Neuronal stem cell (in vitro differentiated cells): ENCODE measurements at places on chromosomes 4 and X.
A peak's percentile ranks its signal among the peaks of the same experiment; 100 is the strongest.

DNA sequence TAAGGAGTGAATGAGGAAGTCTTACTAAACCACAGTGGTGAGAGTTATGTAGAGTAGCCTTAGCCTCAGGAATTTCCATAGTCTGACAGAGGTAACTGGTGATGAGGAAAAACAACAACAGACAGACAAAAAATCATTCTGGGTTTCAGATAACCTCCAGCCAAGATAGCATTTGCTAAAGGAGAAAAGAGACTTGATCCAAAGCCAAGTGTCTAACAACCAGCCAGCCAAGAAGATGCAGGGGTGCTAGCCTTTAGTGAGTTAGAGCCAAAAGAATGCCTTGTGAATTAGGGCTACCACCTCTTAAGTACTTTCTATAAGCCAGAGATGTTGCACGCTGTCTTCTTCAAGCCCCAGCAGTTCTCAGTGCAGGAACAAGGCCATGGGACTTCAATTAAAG is 478.0 kb upstream of the CPEB2 start:
- H3K36me3 ChIP-seq: no peaks in the 10 kb centered on the region
- DNase-seq: no peak
- peaks cover 2% of the 10 kb centered on the region for H3K4me1 ChIP-seq
- no peaks in the 10 kb centered on the region for H3K27me3 ChIP-seq
- H3K27ac ChIP-seq: no peak overlapping the region

DNA sequence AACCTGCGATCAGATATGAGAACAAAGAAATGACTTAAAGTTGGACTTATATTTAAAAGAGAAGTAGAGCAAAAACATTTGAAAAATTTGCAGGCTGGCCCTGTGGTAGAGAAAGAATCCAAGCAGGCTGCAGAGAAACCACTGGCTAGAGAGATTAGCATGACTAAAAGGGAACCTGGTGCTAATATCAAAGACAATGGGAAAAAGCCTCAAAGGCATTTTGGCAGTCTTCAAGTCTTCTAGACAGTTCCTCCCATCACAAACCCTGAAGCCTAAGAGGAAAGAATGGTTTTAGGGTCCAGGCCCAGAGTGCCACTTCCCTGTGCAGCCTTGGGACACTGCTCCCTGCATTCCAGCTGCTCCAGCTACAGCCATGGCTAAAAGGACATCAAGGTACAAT is 33.4 kb downstream of the KCTD8 start:
- H3K27ac ChIP-seq: no peak overlapping the region
- H3K36me3 ChIP-seq: no peaks in the 10 kb centered on the region
- DNase-seq: no peak
- no peak overlapping the region for H3K4me3 ChIP-seq

DNA sequence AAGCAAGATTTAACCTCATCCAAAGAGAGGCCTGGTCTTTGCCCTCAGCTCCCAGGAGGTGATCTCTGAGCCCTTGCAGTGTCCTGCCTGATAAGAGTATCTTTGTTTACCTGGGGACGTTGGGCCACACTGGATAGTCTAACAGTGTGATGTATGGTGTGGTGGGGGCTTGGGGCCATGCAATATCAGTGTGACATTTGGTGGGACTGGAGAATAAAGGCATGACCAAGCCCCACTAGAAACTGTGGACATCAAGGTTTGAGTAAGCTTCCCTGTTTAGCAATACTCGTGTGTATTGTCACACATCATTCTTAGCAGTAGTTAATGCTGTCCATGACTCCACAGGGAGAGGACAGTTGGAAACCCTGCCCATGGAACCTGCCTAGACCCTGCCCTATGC is 34.4 kb downstream of the BBS12 start:
- no peaks in the 10 kb centered on the region for H3K36me3 ChIP-seq
- H3K4me1 ChIP-seq: no peaks in the 10 kb centered on the region
- no peak for DNase-seq
- no peak overlapping the region for H3K4me3 ChIP-seq
- H3K27ac ChIP-seq: no peak overlapping the region

DNA sequence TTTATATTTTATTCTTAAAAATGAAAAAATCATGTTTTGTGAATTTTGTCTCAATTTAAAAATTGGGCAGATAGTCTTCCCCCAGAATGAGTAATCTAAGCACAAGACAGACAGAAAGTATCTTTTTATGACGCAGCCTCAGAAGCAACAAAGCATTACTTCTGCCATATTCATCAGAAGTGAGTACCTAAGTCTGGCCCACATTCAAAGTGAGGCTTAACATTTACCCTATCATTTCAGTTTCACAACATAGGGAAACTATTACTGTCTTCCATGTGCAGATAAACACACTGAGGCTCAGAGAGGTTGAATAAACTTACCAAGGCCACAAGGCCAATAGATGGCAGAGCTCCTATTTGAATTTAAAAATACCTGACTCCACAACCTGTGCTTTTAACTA is 4.4 kb upstream of the PRDX4 start:
- H3K36me3 ChIP-seq: no peaks in the 10 kb centered on the region
- H3K4me3 ChIP-seq: no peak overlapping the region
- H3K27ac ChIP-seq: no peak overlapping the region
- H3K27me3 ChIP-seq: no peaks in the 10 kb centered on the region
- no peak for DNase-seq

- H3K27ac ChIP-seq: no peak overlapping the region
- H3K27me3 ChIP-seq: no peaks in the 10 kb centered on the region
- H3K4me1 ChIP-seq: no peaks in the 10 kb centered on the region
- DNase-seq: no peak
- H3K4me3 ChIP-seq: no peak overlapping the region
Observed at GRCh38 chr4:178963446-178964045, 1521.3 kb upstream of the AGA start.

DNA sequence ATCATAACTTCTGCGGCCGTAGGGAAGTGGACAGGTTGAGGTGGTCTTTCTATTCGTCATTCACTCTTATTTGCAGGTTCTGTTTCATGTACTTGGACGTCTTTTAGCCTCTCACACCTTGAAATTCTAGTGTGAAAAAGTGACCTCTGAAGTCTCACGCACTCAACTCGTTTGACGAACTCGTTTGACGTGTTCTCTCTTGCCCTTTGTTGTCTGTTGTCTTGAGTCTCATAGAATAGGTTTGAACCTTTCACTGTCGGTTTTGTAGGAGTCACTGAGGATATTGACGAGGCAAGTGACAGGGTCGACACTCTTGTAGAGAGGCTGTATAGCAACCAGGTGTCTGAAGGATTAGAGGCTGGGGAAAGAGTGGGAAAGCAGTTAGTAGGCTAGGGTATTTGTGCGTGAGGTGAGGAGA is 1.1 kb upstream of the PGRMC2 start:
- peak overlapping the region; percentile 85 for H3K4me3 ChIP-seq
- H3K36me3 ChIP-seq: no peaks in the 10 kb centered on the region
- DNase-seq: no peak
- peak overlapping the region; percentile 96 for H3K27ac ChIP-seq
- H3K27me3 ChIP-seq: no peaks in the 10 kb centered on the region
- no peaks in the 10 kb centered on the region for H3K4me1 ChIP-seq

DNA sequence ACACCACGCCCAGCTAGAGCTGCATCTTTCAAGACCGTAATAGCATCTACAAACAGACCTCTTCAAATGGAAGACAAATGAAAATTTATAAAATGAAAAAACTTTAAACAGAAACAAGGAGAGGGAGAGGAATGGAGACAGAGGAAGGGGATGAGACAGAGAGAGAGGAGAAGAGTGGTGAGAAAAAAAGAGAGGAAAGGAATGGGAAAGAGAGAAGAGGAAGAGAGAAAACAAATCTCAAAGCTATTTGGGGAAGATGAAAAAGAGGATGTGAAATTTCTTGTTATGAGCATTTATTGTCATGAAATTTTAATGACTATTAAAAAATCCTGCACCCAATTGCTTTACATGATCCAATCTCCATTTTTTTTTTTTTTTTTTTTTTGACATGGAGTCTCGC is 726.9 kb downstream of the GRID2 start:
- H3K36me3 ChIP-seq: no peaks in the 10 kb centered on the region
- H3K4me1 ChIP-seq: no peaks in the 10 kb centered on the region
- H3K27ac ChIP-seq: no peak overlapping the region

GRCh38 chr4:42653626-42654560 is 3.0 kb downstream of the ATP8A1 start:
- DNase-seq: no peak
- H3K4me3 ChIP-seq: no peak overlapping the region
- H3K36me3 ChIP-seq: no peaks in the 10 kb centered on the region

DNA sequence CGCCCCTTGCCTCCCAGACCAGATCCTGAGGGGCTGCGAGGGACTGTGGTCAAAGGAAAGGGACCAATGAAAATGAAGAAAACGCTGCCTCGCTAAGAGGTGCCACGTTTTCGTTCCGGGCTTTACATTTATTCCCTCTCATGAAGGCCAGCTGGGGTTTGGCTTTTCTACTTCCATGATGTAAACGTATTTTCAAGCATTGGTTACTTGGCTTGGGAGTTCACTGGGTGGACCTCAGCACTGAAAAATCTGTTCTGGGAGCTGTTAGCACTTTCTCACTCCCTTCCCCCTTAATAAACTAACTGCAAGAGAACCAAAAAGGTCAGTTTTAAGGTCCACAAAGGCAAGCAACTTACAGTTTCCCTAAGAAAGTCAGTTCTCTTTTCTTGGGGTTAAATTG is 40.6 kb upstream of the ADGRG2 start:
- no peaks in the 10 kb centered on the region for H3K27me3 ChIP-seq
- DNase-seq: no peak
- H3K36me3 ChIP-seq: no peaks in the 10 kb centered on the region
- H3K4me3 ChIP-seq: no peak overlapping the region

- no peak for DNase-seq
- H3K36me3 ChIP-seq: no peaks in the 10 kb centered on the region
- no peak overlapping the region for H3K4me3 ChIP-seq
- no peaks in the 10 kb centered on the region for H3K27me3 ChIP-seq
- H3K27ac ChIP-seq: no peak overlapping the region
Observed at GRCh38 chr4:69503558-69503957, 7.9 kb upstream of the UGT2B4 start.

- no peaks in the 10 kb centered on the region for H3K4me1 ChIP-seq
- H3K4me3 ChIP-seq: no peak overlapping the region
- no peaks in the 10 kb centered on the region for H3K27me3 ChIP-seq
- H3K36me3 ChIP-seq: peaks cover 6% of the 10 kb centered on the region
Observed at GRCh38 chrX:65502618-65503017, 32.0 kb downstream of the LAS1L start.

DNA sequence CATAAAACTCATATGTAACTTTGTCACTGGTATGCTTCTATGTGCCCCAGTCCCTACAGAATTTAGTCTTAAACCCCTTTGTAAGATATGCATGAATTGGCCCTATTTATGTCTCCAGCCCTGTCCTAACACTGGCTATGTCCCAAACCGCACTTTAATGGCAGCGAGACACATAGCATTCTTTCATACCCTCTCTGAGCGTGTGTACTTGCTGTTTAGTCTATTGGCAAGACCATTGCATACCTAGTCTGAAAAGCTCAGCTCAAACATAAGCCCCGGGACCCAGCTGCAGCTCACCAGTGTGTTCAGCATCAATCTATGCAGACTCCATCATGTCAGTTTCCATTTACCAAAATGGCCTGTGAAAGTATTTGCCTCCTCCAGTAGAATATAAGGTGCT is 1018.4 kb upstream of the TENM3 start:
- no peaks in the 10 kb centered on the region for H3K27me3 ChIP-seq
- no peak overlapping the region for H3K4me3 ChIP-seq
- no peak overlapping the region for H3K27ac ChIP-seq

DNA sequence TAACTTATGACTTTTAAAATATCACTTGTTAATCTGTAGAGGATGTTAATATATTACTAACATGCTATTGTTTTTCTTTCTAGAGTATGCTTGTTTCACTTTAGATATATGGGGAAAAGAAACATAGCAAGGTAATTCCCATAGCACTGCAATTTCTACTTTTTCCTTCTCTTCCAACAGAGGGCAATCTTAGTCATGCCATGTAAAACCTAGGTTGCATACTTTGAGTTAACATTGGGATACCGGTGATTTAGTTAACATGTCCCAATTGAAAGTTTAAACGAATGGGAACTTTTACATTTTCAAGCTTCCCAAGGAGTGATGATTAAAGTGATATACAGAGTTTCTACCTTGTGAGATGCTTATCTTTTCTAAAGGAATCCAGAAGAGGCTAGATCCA is 89.4 kb upstream of the IL13RA1 start:
- no peak overlapping the region for H3K27ac ChIP-seq
- no peaks in the 10 kb centered on the region for H3K36me3 ChIP-seq
- H3K4me3 ChIP-seq: no peak overlapping the region
